ENCODE measurements at places on chromosomes 7 and 10.

DNA sequence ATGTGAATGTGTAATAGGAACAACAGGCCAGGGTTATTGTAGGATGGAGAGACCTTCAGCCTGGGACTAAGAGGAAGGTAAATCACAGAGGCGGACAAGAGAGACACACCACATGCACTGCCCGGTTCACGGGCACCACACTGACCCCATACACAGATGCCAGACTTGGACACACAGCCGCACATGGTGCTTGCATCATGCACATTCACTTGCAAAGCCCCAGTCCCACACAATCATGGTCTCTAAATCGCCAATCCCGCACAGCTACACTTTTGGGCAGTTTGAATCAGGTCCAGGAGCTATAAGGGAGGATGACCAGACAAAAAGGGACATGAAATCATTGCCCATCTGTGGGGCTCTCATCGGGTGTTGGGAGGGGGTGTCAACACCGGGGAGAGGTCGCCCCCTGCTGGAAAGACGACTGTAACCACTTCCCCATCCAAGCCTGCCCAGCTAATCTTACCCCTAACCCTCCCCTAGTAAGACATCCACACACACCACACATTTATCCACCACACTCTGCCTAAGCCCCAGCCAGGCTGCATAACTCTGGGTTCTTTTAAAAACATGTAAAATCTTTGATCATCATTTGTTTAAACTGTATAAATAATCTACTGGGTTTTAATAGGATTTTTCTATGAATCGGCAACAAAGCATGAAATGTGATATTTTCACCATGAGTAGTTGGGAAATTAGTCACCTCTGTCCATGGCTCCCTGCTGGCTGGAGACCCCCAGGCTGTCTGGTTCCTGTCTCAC, 40.5 kb upstream of the SLF2 start:
- peak; percentile 30 for DNase-seq

- DNase-seq: no peak
These were observed 730.8 kb downstream of the SUGCT start for GRCh38 chr7:40865441-40866233.

DNA sequence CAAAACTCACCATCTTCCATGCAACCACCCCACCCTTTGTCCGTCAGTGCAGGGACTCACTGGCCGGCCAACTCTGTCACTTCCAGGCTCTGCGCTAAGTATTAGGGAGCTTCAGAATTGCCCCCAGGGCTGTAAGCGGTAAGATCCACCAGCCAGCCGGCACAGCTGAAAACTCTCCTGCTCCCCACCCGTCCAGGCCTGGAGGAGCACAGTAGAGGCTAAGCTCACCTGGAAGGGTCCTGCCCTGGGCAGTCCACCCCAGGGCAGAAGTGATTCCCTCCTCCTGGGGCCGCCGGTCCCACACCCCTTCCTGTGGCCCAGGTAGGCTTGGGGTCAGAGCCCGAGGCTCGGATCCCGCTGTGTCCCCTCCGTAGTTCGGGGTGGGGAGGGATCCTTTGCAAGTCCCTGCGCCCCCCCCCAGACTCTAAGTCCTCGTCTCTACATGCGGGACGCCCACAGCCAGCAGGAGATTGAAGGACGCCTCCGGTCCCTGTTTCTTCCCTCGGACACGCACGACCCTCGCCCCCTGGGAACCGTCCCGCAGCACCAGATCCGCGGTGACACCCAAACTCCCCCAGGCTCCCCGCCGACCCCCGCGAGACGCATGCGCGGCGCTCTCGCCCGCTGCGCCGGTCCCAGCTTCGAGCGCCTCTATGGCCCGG, 138.9 kb downstream of the ARHGAP22 start:
- no peak for DNase-seq

- no peak for DNase-seq
These were observed 103.3 kb downstream of the ACTR3B start for GRCh38 chr7:152862856-152863255.

DNA sequence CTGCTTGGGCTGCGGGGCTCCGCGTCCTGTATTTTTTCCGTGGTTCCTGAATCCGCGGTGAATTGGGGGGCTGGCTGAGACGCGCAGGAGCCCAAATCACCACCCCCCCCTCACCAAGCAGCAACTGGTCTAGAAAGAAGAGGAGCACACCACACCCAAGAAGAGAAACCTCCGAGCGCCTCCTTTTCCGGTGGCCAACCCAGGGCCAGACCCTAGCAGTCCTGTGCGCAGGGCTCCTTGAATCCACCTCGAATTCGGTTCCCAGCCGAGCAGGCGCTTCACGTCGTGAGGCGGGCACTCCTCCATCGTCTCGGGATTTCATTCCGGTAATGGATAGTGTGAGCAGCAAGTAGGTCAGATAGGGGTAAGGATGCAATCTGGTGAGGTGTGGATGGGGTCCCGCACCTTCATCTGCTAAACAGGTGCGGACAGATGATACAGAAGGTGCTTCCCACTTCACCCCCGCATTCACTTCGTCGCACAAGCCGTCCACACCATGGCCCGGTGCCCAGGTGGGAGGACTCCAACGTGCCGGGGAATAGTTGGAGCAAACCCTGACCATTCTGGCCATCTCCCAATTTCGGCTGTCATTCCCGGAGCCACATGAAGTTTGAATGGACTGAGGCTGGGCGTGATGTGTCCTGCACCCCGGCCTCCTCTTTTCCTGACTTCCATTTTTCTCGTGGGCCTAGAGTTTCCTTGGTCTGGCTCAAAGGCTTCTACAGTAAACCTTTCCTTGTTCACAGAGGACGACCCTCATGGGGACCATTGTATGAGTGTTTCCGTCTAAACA, 19.8 kb upstream of the ZNF273 start:
- no peak for DNase-seq

GRCh38 chr7:151495360-151495759, 24.3 kb downstream of the RHEB start:
- no peak for DNase-seq

- DNase-seq: no peak
These were observed 99.4 kb downstream of the RSU1 start for GRCh38 chr10:16717622-16718395.

DNA sequence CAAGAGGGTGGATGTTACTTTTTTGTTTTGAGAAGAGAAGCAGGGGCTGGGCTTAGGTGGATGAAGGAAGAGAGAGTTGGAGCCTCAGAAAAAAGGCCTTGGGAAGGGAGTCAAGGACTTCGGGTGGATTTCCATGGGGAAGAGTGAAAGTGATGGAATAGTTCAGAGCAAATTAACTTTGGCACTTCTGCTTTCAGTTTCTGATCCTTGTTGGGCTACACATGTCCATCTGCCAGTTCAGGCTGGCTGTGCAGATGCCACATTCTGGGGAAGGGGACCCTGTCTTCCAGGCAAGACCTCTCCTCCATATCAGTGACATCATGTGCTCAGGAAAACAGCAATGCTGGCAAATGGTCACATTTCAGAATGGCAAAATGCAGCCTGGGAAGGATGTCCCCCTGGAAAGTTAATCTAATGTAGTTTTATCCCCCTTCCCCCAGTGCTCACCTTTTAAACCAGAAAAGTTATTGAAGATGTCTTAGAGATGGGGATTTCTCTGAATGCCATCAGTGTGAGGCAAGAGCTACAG, 86.0 kb downstream of the WDFY4 start:
- DNase-seq: no peak

- no peak for DNase-seq
These were observed 3.9 kb upstream of the INPP5A start for GRCh38 chr10:132533571-132534260.

DNA sequence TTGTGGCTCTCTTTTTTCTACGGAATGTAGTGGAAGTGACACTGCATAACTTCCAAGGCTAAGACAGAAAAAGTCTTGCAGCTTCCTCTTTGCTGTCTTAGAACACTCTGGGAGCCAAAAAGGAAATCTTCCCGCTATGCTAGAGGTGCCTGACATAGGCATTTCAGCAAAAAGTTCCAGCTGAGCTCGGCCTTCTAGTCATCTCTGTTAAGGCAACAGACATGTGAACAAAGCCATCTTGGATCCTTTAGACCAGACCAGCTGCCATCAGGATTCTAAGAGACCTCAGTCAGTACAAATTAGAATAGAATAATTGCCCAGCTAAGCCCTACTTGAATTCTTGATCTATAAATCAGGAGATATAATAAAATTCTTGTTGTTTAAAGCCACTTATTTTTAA, 16.3 kb upstream of the COL1A2 start:
- DNase-seq: no peak

- no peak for DNase-seq
These were observed 41.8 kb downstream of the CHST3 start for GRCh38 chr10:72006026-72006425.

- no peak for DNase-seq
These were observed 16.4 kb upstream of the LARP4B start for GRCh38 chr10:947881-948280.

- no peak for DNase-seq
These were observed 17.1 kb upstream of the ING3 start for GRCh38 chr7:120933475-120933874.

- DNase-seq: no peak
These were observed 127.1 kb upstream of the VIPR2 start for GRCh38 chr7:159271781-159272180.

DNA sequence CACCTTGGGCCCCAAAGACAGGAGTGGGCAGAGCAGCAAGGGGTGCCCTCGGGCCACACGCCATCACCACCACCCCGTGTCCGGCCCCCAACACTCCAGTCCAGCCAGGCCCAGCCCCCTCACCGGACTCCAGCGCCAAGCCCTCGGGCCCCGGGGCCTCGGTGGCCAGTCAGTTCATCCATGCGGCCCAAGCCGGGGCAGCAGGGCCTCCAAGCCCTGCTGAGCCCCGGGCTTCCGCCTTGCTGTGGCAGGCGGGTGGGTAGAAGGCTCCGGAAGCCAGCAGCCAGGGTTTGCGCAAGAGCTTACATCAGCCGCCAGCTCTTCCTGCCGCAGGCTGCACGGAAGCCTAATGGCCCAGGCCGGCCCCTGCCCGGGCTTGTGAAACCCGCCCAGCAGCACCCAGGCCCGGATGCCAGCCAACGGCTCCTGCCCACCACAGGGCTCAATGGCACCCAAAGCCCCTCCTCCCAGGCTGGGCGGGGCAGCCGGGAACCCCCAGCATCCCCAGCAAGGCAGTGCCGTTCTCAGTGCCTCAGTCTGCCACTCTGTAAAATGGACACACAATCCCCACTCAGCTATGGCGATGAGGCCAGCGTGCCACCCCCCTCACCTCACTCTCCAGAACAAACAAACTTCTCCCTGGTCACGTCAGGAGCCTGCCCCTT, 26.5 kb downstream of the TNRC18 start:
- DNase-seq: peak; percentile 98

DNA sequence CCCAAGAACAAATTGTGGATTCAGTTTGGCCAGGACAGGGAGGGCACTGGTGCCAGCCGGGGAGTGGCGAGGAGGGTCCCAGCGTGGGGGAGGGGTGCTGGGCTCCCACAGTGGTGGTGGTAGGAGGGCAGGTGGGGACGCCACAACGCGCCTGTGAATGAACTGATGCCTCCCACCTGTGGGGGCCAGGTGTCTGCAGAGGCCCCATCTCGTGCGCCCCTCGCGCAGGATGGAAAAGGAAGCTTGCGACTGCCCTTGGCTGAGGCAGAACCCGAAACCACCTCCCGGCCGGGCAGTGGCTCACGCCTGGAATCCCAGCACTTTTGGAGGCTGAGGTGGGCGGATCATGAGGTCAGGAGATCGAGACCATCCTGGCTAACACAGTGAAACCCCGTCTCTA, 72.0 kb downstream of the MICALL2 start:
- DNase-seq: no peak

GRCh38 chr7:83111391-83111790, 51.3 kb downstream of the PCLO start:
- DNase-seq: no peak

DNA sequence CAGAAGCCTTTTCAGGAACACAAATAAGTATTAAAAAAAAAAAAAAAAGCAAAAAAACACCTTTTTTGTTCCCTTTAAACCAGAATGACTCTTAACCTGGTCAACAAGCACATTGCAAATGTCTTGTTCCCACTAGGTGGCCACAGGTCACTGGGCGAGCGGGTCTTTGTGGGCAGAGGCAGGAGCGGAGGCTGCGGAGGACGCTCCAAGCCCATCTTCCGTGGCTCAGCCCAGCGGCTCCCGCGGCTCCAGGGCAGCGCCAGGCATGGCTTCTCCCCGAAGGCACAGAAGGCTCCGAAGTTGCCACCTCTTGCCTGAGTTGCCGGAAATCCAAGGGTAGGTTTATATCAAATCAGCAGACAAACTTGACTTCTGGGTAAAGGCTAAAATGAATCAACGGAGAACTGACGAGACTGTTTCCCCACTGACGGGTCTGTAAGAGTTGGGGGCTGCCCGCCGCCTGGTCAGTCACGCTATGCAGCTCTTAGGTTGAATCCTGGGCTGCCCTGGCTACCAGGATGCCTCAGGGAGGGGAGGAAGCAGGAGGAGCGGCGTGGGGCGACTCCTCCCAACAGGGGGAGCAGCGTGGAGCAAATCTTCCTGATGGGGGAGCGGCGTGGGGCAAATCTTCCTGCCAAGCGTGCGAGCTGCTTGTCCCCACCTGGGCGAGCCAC, 144.5 kb downstream of the PTPRN2 start:
- no peak for DNase-seq

- DNase-seq: no peak
These were observed 5.6 kb downstream of the CDC123 start for GRCh38 chr10:12201543-12201942.

DNA sequence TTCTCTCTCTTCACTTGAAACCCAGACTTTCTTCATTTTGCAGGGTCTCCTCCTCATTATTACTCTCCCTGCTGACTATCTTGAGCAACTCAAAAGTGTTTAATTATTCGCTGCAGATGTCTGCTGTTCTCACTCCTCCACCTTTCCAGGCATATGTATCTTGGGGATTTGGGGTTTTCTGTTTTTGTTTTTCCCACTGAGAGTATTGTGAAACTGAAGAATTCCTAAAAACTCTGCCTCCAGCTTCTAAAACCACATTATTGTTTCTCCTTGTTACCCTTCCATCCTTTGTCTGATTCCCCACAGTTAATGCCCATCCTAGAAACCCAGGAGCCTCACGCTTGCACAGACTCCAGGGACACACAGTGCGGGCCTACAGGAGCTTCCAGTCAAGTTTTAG, 51.3 kb downstream of the WNT2 start:
- DNase-seq: no peak

DNA sequence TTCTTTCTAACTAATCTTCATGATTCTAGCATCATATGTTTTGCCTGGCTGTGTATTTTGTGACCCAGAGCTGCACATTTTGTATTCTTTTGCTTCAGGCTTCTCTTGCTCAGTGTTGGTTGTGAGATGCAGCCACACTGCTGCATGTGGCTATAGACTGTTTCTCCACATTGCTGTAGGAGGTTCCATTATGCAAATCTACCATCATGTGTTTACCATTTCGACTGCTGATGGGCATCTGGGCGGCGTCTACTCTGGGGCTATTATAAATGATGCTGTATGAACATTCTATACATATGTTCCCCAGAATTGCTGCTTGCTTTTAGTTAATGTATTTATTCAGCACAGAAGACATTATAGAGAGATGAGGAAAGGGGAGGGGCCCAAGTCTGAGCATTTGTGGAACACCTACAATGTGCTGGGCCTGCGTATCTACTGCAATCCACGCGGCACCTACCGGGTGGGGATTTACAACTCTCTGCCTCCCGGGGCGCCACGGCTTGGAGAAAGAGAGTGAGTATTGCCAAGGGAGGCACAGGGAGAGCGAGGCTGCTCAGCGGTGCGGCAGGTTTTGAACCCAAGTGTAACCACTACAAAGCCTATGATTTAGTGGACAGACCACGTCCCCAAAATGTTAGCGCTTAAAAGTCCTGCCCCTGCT, 172.5 kb downstream of the PRKAG2 start:
- DNase-seq: no peak
